ENCODE measurements at places on chromosomes 6 and 20. TPM values are rescaled to one million over a fixed set of nuclear protein-coding genes. Genes with fewer than 3 reads are reported as not detected.

HMGN3 gene
- total RNA-seq: 188 TPM

NKAIN2 gene
- 0.29 TPM for total RNA-seq

SNAP91 gene
- 1.4 TPM for total RNA-seq

PAK5 gene
- 0.20 TPM for total RNA-seq

GRCh38 chr6:128532827-128533226 is 12.4 kb upstream of the PTPRK start:
- H3K36me3 ChIP-seq: no peaks in the 10 kb centered on the region
- H3K4me3 ChIP-seq: no peak overlapping the region
- H3K27ac ChIP-seq: no peak overlapping the region
- DNase-seq: no peak
- no peaks in the 10 kb centered on the region for H3K4me1 ChIP-seq

DNA sequence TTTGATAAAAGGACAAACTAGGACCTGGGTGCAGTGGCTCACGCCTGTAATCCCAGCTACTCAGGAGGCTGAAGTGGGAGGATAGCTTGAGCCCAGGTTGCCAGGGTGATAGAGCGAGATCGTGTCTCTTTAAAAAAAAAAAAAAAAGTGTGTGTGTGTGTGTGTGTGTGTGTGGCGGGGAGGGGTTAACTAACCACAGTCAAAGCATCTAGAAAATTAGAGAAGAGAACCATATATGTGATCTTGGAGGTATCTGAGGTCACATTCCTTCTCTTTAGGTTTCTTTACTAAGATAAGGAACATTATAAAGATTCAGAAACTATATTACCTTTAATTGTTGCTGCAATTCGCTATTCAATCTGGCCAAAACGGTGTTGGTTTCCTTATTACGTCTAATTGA is 80.9 kb downstream of the REPS1 start:
- DNase-seq: no peak
- H3K4me1 ChIP-seq: no peaks in the 10 kb centered on the region
- no peaks in the 10 kb centered on the region for H3K27me3 ChIP-seq
- no peak overlapping the region for H3K27ac ChIP-seq
- peaks cover 28% of the 10 kb centered on the region for H3K36me3 ChIP-seq

DNA sequence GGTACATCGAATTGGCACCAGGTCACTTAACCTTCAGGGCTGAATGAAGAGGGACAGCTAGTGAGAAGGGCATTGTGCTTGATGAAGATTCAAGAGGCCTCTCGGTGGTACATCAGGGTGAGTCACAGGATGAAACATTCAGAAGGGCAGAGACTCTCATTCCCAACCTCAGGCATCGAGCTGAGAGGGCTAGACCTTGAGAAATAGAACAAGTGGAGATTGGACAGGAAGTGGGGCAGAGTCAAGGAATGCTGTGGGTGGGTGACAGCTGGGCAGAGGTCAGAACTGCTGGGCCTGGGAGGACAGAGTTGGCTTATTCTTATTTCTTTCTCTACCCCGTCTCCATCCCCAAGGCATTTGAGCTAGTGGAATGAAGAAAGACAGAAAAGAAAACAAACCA is 126.0 kb downstream of the SCML4 start:
- H3K36me3 ChIP-seq: peaks cover 6% of the 10 kb centered on the region
- H3K4me3 ChIP-seq: no peak overlapping the region
- no peak overlapping the region for H3K27ac ChIP-seq
- DNase-seq: peak; percentile 10
- no peaks in the 10 kb centered on the region for H3K4me1 ChIP-seq
- no peaks in the 10 kb centered on the region for H3K27me3 ChIP-seq

- peaks cover 4% of the 10 kb centered on the region for H3K4me1 ChIP-seq
- H3K27me3 ChIP-seq: no peaks in the 10 kb centered on the region
- no peak overlapping the region for H3K4me3 ChIP-seq
Measured at GRCh38 chr6:63805808-63806572, 170.4 kb downstream of the PHF3 start.

- no peaks in the 10 kb centered on the region for H3K27me3 ChIP-seq
- no peaks in the 10 kb centered on the region for H3K4me1 ChIP-seq
- H3K4me3 ChIP-seq: no peak overlapping the region
Measured at GRCh38 chr6:130670142-130670541, 157.1 kb upstream of the SMLR1 start.

DNA sequence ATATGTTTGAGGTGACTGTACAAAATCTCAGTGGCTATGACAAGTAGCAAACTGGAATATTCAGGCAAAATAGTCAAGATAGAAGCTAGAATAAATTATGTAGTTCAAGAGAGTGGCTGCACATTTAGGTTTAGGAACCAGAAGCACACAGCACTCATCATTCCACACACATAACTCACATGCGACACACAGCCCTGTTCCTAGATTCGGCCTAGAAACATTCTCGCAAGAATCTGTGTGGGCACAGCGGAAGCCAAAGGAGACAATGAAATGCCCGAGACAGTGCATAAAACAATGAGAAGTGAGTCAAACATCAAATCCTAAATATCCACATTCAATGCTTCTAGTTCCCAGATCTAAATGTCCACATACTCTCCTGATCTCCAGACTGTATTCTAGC is 9.5 kb upstream of the SUPT3H start:
- H3K4me1 ChIP-seq: no peaks in the 10 kb centered on the region
- DNase-seq: no peak
- no peak overlapping the region for H3K4me3 ChIP-seq
- H3K27me3 ChIP-seq: no peaks in the 10 kb centered on the region
- no peaks in the 10 kb centered on the region for H3K36me3 ChIP-seq
- no peak overlapping the region for H3K27ac ChIP-seq

- no peak overlapping the region for H3K27ac ChIP-seq
- peaks cover 23% of the 10 kb centered on the region for H3K4me1 ChIP-seq
- H3K27me3 ChIP-seq: no peaks in the 10 kb centered on the region
- no peak overlapping the region for H3K4me3 ChIP-seq
- DNase-seq: no peak
Measured at GRCh38 chr6:160248538-160248937, 10.1 kb downstream of the SLC22A2 start.

All from H9 (cell line).